Heart right ventricle (tissue), 16 donors: ENCODE measurements at places on chromosomes 1 and 21. TPM values are rescaled to one million over a fixed set of nuclear protein-coding genes. Genes with fewer than 3 reads are reported as not detected.

CNR2 gene
- polyA plus RNA-seq: not detected

NTMT2 gene
- polyA plus RNA-seq: 1.1 TPM

RNU1-4 gene
- polyA plus RNA-seq: not detected

TRIM46 gene
- 0.07 TPM for polyA plus RNA-seq

IL23R gene
- polyA plus RNA-seq: not detected

OPTC gene
- polyA plus RNA-seq: not detected

TDRD5 gene
- polyA plus RNA-seq: not detected

HHAT gene
- 0.81 TPM for polyA plus RNA-seq

SGIP1 gene
- 3.6 TPM for polyA plus RNA-seq

EFNA4 gene
- polyA plus RNA-seq: 5.4 TPM

SMCP gene
- polyA plus RNA-seq: not detected

C1orf226 gene
- 1.0 TPM for polyA plus RNA-seq

PODN gene
- 11.4 TPM for polyA plus RNA-seq

CCDC190 gene
- polyA plus RNA-seq: 0.07 TPM

SELP gene
- polyA plus RNA-seq: 4.2 TPM

S100A9 gene
- 177 TPM for polyA plus RNA-seq

CELA3B gene
- 0.13 TPM for polyA plus RNA-seq

FAM163A gene
- polyA plus RNA-seq: 0.19 TPM

DMBX1 gene
- polyA plus RNA-seq: not detected

GNG12 gene
- 23.3 TPM for polyA plus RNA-seq
